Cerebellum (tissue), 4 donors: ENCODE measurements at places on chromosomes 3 and 15. TPM values are rescaled to one million over a fixed set of nuclear protein-coding genes. Genes with fewer than 3 reads are reported as not detected.

The AGBL1 gene
- 0.91 TPM for total RNA-seq

GRCh38 chr3:14602006-14602803 is 49.4 kb upstream of the CCDC174 start:
- DNase-seq: no peak

DNA sequence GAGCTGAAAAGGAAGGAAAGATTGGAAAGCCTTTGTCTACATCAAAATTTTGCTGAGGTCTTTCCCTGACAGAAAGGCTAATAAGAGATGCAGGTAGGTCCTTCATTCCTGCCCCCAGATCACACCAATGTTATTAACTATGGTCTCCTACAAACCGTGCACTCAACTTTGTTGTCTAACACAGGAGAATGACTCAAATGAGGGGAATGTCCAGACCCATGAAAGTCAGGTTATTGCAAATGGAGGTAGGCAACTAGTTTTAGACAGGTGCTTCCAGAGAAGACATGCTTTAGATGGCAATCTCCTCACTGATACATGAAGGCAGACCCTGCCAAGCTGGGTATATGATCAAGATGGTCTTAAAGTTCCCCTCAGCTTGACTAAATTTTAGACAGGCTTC is 51.0 kb downstream of the NFKBIZ start:
- DNase-seq: no peak

DNA sequence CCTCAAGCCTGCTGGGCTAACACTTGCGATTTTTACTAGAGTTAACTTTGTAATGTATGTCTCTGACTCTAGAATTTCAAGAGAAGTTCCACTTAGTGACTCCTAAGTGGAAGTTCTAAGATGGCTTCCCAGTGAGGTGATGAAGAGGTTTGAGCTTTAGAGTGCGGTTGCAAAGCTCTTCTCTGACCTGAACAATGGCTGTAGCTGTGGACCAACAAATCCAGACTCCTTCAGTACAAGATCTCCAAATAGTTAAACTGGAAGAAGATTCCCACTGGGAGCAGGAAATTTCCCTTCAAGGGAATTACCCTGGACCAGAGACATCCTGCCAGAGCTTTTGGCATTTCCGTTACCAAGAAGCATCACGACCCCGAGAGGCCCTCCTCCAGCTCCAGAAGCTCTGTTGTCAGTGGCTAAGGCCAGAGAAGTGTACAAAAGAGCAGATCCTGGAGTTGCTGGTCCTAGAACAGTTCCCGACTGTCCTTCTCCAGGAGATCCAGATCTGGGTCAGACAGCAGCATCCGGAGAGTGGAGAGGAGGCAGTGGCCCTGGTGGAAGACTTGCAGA is 22.3 kb downstream of the WDR73 start:
- no peak for DNase-seq

- no peak for DNase-seq
Measured at GRCh38 chr15:95990833-95991232, 339.7 kb upstream of the NR2F2 start.

The MED12L gene
- 12.8 TPM for total RNA-seq

The SATB1 gene
- total RNA-seq: 77.8 TPM

GRCh38 chr3:113247068-113247467 is 35.7 kb downstream of the BOC start:
- DNase-seq: no peak

The TMIE gene
- 0.82 TPM for total RNA-seq

- DNase-seq: no peak
Measured at GRCh38 chr15:40331026-40331425, 7.5 kb downstream of the INAFM2 start.

- no peak for DNase-seq
Measured at GRCh38 chr3:55978953-55979352, 489.3 kb downstream of the ERC2 start.

- DNase-seq: peak; percentile 39
Measured at GRCh38 chr15:91289324-91289723, 189.3 kb downstream of the SV2B start.

GRCh38 chr3:58591517-58592510 is 14.6 kb upstream of the FAM107A start:
- DNase-seq: no peak

DNA sequence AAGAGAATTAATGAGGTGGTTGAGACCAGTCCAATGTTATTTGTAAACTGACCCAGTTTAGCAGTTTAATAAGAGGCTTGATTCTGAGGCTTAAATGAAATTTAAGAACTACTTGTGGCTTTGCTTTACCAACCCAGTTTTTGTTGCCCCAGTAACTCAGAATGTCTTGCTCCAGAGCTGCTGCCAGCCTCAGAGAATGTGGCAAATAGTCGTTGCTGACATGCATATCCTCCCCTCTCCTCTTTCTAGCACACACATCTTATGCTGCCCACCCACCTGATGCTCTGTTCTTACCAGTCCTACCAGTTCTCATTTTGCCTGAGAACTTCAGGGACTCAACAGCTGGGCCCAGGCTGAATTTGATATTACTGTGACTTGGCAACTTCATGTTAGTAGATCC is 92.4 kb upstream of the TSC22D2 start:
- no peak for DNase-seq

The SHC4 gene
- 9.5 TPM for total RNA-seq

The SLC51A gene
- not detected for total RNA-seq

- peak; percentile 19 for DNase-seq
Measured at GRCh38 chr15:73237910-73238309, 130.8 kb downstream of the HCN4 start.

GRCh38 chr3:122111974-122112373 is 56.8 kb downstream of the CD86 start:
- no peak for DNase-seq

DNA sequence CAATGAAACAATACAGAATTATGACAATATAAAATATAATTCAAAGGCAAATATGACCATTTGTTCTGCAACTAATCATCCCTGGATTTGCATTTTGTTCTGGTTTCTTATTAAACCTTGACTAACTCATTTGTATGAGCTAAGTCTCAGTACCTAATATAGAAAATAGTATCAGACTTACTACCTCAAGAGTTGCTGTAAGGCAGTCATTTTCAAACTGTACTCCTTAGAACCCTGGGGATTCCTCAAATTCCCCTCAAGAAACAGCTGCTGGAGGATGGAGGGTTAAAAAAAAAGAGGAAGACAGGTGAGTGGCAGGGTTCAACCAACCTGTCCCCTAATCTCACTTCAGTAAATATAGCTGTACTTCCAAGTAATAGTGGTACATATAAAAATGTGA is 11.1 kb downstream of the ZBTB11 start:
- no peak for DNase-seq

The FAM43A gene
- total RNA-seq: 10.9 TPM

GRCh38 chr3:161770484-161771386 is 274.1 kb downstream of the OTOL1 start:
- DNase-seq: no peak

- no peak for DNase-seq
Measured at GRCh38 chr3:152257563-152258035, 11.1 kb upstream of the MBNL1 start.

- DNase-seq: no peak
Measured at GRCh38 chr3:33687406-33688010, 30.5 kb downstream of the CLASP2 start.

The CAMK2N2 gene
- total RNA-seq: 5.8 TPM

The WNT7A gene
- 5.4 TPM for total RNA-seq

GRCh38 chr3:18100121-18100520 is 325.0 kb downstream of the SATB1 start:
- no peak for DNase-seq

The RTP4 gene
- total RNA-seq: 0.18 TPM

DNA sequence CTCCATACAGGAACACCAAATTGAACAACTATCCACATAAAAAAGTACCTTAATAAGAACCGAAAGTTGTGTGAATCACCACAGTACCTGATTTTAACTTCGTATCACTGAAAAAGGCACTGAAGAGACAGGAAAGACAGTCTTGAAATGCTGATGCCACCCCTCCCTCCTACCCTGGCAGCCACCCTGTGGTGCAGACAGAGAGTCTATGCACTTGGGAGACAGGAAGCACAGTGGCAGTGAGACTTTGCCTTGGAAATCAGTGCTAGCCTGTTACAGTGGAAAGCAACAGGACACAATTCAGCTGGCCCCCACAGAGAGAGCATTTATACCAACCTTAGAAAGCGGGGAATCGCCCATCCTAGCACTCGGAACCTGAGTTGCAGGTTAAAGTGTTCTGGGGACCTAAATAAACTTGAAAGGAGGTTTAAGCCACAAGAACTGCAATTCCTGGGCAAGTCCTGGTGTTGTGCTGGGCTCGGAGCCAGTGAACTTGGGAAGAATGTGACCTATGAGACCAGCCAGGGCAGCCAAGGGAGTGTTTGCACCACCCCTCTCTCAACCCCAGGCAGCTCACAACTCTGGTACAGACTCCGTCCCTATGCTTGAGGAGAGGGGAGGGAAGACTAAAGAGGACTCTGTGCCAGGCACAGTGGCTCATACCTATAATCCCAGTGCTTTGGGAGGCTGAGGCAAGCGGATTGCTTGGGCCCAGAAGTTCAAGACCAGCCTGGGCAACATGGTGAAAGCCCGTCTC is 240.1 kb downstream of the ISL2 start:
- no peak for DNase-seq

DNA sequence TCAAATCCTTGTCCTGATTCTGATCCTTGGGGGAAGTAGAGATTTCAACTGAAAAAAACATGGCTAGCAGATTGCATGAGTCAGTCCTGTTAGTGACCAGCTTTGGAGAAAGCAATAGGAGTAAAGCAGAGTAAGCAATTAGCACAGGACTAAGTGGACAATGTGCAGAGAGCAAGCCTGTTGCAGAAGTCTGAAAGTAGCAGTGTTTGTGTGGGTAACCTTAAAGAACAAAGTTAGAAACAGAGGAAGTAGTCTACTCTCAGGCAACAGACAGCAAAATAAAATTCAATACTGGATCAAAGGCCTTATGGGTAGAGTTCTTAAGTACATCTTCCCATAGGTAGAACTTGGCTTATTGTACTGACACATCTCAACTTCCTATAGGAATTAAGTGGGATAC is 916.8 kb downstream of the CADM2 start:
- DNase-seq: no peak

The B3GNT5 gene
- total RNA-seq: 19.9 TPM

The GPR149 gene
- 2.7 TPM for total RNA-seq

DNA sequence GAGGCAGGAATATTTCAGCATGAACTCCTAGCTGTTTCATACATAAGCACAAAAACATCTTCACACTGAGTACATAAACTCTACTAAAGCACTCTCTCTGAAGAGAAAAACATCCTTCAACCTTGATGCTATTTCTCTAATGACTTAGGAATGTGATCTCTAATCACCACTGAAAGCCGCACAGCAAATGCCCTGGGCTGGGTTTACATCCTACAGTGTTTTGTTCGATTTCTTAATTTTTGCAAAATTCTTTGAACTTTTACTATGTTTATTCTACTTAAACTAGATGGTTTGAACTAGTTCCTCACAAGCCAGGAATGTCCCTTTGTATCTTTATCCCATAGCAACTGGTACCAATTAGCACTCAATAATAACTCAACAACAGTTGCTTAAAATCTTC is 130.9 kb upstream of the ABI3BP start:
- no peak for DNase-seq

DNA sequence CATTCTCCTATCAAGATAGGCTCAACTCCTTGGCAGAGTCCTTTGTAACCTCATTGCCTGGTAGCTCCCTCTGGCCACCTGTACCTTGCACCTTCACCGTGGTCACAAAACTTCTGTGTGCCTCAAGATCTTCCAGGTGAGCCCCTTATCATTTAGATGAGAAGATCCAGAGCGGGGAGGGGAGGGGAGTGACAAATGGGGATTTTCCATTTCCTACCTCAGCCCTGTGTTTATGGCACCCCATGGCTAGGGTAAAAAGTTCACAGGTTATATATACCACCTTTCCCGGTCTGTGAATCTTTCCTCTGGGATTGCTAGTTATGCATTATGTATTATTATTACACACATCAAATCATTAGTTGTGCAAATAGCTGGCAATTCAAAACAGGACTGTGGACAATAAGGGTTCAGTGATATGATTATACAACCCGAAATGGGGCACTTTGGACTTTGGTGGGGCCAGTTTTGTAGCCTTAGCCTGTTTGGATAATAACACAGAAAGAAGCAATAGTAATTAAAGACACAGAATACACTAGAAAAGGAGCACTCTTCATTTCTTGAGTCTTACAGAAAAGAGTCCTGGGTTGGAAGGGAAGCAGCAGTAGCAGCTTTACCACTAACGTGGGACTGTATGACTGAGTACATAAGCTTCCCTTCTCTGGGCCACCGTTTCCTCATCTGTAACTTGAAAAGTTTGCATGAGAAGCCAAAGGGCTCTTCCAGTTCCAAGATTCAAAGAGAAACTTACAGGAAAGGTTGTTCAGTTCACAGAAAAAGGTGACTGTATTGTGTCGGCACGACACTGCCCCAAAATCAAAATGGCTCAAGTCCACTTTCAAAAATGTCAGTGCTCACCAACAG is 7.1 kb downstream of the TLE3 start:
- no peak for DNase-seq

GRCh38 chr15:58734859-58735258 is 14.6 kb downstream of the ADAM10 start:
- no peak for DNase-seq

DNA sequence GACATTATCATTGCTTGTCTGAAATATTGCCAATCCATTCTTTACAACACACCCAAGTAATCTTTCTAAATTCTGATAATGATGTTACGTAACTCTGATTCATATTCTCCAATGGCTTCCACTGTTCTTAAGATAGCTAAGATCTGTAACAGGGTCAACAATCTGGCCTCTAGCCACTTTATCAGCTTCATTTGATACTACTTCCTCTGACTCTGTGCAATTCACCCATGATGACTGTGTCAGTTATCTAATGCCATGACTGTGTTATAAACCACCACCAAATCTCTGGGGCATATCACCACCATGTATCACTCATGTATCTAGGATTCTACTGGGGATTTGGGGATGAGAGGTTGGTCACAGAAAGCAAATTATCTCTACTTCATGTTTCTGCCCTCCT is 44.0 kb downstream of the CD200 start:
- DNase-seq: no peak

DNA sequence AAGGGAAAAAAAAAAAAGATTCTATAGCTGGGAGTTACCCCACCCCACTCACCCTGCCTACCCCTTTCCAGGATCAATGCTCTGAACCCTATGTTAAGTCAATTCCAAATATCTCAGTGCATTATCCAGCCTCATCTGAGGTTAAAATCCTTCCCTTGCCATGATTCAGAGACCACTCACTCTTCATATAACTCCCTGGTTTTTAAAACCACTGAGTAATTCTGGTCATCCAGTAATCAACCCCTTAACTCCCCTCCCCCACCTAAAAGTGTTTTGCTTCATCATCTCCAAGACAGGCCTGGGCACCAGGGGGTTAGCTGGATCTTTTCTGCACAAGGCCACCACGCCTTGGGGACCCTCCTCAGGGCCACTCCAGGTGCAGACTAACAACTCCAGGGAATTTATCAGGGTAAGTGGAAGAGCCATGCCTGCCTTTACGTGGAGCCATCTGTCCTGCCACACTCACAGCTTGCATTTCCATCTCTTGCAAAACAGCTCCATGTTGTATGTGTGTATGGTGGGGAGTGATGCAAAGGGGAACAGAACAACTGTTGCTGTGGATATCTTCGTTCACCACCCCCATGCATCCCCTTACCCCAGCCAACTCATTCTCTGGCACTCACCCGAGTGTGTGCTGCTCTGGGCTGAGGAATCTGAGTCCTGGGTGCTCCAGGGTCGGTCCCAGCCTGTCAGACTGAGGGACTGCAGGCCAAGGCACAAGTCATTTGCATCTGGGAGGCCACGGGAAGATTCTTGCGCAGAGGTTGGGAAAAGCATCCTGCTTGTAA is 30.7 kb upstream of the RPS17 start:
- peak; percentile 38 for DNase-seq

GRCh38 chr3:194740859-194741491 is 55.3 kb downstream of the FAM43A start:
- DNase-seq: no peak
